ENCODE measurements at places on chromosomes 7 and 10. TPM values are rescaled to one million over a fixed set of nuclear protein-coding genes. Genes with fewer than 3 reads are reported as not detected.

Gene ZNF117
- 2.4 TPM for total RNA-seq

DNA sequence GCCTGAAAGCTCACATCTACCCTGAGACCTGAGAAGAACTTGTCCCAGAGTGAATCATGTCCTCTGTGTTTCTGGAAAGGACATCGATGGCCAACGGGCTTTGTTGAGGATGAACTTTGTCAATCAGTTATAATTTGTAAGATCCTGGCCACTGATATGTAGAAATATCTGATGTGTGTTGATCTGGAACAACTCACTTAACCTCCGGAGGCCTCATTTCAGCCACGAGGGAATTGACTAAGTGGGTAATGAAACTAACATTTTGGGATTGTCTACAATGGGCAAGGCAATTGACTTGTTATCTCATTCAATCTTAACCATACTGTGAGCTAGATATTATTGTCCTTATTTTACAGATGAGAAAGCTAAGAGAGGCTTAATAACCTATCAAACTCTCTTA lies 468.1 kb upstream of the NRP1 start:
- no peak for DNase-seq

DNA sequence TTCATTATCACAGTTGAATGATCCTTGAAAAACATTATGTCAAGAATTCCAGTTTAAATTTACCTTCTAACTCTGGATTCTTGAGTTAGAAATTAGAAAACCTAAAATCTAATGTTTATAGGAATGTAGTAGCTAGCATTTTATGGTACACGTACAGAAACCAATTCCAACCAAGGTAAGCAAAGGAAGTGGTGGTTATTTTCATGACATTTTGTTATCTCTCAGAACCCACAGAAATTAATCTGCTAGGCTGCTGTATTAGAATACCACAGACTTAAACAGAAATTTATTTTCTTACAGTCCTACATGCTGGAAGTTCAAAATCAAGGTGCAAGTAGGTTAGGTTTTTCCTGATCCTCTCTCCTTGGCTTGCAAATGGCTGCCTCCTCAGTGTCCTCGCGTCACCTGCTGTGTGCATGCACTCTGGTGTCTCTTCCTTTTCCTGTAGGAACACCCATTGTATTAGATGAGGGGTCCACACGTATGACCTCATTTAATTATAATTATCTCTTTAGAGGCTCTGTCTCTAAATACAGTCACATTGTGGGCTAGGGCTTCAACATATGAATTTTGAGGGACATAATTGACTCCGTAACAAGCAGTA lies 8.5 kb upstream of the CSTF2T start:
- peak; percentile 23 for DNase-seq

DNA sequence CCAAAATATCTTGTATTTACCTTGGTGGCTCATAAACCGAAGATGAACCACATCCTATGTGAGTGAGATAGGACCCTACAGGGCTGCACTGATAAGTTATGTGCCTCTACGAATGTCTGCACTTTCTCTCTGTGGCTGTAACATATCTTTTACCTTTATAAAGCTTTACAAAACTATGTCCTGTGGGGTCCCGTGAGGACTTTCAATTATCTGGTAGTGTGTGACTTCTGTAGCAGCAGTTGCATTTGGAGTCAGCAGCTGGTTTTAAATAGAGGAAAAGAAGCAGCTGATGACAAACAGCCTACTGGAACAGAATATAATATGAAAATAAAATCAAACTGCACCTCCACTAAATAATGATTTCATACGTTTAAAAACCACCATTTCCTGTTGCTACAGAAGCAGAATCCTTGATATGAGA lies 222.4 kb upstream of the GNAI1 start:
- no peak for DNase-seq

- no peak for DNase-seq
Measured at GRCh38 chr7:37277513-37277912, 171.2 kb downstream of the ELMO1 start.

Gene LAMB1
- not detected for total RNA-seq

- no peak for DNase-seq
Measured at GRCh38 chr7:45153233-45153632, 4.4 kb upstream of the RAMP3 start.
